ENCODE measurements at places on chromosomes 1 and 21.

DNA sequence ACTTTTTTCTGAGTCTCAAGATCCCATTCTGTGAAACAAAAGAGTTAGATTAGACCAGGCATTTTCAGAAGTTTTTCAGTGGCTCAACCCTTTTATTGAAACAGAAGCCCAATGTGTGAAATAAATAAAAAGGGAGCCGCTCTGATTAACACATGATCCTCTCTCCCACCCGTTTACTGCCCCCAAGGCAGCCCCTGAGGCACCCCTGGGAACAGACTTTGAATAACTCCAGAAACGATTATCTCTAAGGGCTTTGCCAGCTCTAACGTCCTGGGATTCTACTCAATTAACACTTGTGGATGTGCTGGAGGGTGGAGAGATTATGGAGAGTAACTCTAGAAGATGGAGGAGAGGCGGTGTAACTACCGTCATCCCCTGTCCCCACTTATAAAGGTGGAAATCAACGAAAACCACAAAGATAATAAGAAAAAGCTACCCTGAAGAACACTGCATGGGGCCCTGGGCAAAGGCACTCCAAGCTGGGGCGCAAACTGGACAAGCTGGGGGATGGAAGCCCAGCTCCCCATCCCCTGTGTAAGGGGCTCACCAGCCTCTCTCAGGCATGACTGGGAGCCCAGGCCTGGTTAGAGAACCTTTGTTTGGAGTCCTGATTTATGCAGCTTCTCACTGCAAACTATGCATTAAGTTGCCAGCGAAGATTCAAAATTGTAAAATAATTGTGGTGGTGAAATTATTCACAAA, 39.0 kb upstream of the GRIK3 start:
- no peak for DNase-seq

- no peak for DNase-seq
Observed at GRCh38 chr1:33349081-33349759, 28.3 kb upstream of the A3GALT2 start.

DNA sequence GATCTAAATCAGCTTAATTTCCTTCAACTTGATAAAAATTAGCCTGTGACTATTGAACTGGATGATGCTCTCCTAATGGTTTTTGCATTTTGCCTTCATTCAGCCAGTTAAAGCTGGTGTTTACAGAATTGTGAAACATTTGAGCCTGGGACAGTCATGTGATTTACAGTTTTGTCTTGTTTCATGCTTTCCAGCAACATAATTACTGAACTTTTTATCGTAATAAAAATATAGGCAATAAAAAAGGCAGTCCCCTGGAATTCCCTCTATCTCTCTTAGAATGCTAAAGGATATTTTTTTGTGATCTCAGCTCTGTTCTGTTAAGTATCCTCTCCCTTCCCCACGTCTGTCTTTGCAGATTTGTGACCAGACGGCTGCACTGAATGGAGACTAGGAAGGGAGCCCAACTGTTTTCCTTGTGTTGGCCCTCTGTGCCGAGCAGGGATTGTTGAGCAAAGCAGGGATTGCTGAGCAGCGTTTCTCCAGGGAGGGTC, 70.3 kb upstream of the RGL1 start:
- DNase-seq: no peak

DNA sequence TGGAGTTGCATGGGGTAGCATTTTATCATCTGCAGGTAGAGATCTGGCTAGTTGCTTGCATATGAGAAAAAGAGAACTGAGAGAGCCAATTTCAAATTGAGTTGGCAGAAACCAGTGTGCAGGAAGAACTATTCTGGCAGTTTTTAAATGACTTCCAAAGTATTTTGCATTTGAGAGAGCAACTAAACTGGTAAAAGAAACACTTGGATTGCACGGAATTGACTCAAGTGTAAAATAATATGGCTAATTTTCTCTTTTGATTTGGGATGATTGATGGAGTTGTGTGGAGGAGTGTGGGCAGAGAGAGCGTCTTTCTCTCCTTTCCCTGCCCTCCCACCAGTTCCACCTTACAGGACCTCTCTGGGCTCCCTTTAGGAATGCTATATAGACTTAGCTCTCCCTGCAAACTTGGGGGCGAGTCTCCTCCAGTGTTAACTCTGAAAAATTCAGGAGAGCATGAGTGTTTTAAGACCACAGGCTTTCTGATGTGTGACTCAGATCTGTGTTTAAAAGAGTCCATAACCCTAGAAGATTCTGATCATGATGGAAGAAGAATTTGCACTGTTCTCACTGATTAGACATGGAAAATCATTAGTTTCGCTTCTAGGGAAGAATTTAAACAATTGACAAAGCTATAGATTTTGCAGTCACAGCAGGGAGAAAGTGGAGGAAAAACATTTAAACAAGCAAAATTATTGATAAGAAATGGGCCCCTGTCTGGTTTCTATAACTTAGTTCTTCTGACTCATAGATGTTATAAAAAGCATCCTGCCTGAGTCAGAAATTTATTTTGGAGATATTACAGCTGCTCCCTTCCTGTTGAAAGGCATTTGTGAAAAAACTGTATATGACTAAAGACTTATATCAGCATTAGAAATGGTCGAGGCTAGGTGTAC, 24.9 kb upstream of the CTBS start:
- no peak for DNase-seq
